ENCODE measurements at places on chromosomes 2 and 18.

DNA sequence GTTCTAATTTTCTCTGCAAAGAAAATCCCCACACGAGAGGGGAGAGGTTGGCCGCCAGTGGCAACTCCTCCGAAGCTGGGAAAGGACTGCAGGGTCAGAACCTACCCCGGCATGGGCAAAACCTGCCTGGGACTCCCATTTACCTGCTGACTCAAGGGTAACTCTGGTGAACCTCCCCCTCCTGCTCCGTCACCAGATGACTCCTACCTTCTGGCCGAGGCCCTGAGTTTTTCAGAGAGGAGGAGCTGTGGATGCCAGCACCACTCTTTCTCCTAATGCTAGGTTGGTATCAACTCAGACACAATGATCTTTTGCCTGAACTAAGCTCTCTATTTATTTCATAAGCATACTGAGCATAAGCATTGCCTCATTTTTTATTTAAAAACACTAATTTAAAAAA, 96.6 kb downstream of the ALPK2 start:
- DNase-seq = no peak

- DNase-seq = no peak
Observed at GRCh38 chr2:117085737-117086136, 728.8 kb upstream of the DDX18 start.

DNA sequence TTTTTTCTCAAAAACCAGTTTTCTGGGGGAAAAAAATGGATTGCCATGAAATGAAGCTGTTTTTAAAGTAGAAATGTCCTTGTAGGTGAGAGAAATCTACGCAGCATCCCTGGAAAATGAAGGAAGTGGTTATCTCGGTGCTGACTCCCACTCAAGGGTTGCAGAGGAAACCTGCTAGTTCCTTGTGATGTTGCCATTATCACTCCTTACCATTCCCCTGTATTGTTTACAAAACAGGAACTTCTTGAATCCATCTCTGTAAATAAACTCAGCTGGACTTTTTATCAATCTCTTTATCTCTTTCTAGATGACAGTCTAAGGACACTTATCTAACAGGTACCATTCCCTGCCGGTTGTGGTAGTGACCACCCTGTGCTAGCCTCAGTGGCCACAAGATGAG, 61.2 kb downstream of the FEZ2 start:
- DNase-seq = no peak

GRCh38 chr2:110812726-110813645, 80.6 kb downstream of the ACOXL start:
- no peak for DNase-seq

DNA sequence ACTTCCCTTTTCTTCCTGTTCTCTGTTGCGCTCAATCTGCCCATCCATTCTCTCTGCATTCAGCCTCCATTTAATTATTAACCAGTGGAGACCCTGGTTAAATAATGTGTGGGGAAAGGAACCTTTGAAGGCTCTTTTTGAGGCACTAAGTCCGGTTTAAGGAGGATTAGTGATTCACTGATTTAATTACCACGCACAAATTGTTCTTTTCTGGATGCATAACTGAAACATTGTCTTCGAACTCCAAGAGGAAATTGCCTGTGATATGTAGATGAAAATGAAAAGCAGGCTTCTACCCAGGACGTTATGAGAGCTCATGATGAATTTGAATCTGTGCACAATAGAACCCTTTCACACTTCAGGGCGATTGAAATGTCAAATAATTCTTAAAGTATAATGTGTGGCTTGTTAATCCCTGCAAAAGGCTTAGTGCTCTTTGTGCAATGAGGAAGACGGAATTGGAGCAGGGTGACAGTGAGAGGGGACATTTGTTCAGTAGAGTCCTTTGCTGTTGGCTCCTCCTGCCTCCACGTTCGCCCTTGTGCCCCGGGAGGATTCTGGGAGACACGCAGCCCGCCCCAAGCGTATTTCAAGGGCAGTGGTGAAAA, 51.1 kb upstream of the ZNF236 start:
- no peak for DNase-seq

GRCh38 chr18:73739098-73739497, 408.5 kb downstream of the FBXO15 start:
- no peak for DNase-seq

DNA sequence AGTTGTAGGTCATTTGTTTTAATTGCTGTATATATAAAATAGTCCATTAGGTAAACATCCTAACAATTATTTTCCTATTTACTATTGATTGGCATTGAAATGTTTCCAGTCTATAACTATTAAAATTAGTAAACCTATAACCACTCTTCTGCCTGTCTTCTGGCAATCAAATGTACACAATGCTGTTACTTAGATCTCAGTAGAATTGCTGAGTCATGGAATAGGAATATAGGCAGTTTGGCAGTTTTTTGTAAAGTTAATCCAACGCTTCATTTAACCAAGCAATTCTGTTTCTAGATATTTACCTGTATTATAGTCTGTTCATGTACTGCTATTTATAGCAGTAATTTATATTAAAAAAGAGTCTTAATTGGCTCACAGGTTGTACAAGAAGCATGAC, 518.1 kb downstream of the DCDC2C start:
- DNase-seq = no peak

DNA sequence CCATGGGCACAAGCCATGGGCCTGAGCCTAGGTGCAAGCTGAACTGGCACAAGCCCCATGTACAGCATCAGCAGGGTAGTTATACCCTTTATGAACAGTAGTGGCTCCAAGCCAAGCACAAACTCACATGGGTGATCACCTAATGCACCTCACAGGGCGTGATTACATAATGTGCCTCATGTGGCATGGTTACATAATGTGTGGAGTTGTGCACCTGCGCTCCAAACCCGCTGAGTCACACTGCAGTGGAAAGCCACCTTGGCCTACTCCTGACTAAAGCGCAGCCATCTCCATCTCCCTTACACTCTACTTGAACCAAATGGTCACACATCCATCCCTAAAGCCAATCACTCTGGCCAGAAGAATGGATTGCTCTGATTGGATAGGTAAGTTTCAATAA, 279.7 kb downstream of the MBD2 start:
- DNase-seq = no peak

DNA sequence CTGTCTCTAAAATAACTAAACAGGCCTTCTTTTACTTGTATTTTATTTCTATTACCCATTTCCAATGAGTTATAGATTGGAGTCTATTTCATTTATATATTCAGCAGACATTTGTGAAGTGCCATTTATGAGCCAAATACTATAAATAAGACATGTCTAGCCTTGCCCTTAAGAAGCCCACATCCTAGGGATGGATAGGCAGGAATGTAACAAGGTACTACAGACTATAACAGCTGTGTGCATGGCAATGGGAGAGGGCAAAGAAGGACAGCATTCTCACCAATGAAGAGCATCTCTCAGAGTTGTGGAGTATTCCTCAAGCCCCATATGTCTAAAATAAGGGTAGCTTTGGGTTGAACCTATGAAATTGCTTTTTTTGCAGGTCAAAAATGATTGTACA, 161.9 kb upstream of the RASGRP3 start:
- DNase-seq = no peak

- DNase-seq = no peak
Observed at GRCh38 chr2:164595031-164595430, 26.3 kb downstream of the GRB14 start.

DNA sequence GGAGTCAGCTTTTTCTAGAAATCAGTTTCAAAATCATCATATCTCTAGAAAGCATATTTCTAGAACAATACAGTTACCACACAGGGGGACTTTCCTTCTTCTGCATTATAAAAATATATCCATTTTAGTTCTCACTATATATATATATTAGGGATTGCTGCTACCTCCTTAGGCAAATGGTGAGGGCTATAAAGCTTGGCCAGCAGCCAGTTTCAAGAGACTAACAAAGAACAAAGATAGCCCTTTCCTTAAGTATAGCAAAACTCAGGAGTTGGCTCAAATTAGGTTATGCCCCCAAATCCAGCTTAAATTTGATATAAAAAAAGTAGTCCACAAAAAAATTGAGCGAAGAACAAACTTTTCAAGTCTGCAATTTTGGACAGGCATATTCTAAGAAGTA, 70.0 kb downstream of the EIF2AK3 start:
- DNase-seq = no peak

Data from right forelimb (tissue), 1 donor.